Activated naive CD4-positive, alpha-beta T cell (primary cell): ENCODE measurements at places on chromosomes 1 and 21.

GRCh38 chr1:64425521-64425920 is 44.4 kb upstream of the CACHD1 start:
- DNase-seq = no peak

- no peak for DNase-seq
Measured at GRCh38 chr1:228902781-228903433, 167.6 kb downstream of the RHOU start.

DNA sequence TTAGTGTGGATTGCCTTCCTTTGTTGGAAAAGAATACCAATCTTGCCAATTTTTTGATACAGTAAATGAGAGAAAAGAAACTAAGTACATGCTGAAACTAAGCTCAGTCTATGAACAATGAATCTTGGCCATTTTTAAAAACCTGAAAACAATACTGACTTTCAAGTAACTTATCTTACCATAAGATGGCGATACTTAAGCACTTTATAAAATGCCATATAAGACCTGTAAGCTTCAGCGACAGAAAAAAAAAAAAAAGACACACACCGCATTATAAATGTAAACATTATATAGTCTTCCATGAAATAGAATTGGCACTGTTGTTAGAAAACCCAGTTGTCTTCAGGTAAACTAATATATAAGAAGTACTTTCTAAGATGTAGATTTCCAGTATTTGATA is 3.0 kb downstream of the OLFM3 start:
- DNase-seq = no peak

GRCh38 chr1:65799601-65800000 is 6.9 kb downstream of the PDE4B start:
- DNase-seq = no peak

DNA sequence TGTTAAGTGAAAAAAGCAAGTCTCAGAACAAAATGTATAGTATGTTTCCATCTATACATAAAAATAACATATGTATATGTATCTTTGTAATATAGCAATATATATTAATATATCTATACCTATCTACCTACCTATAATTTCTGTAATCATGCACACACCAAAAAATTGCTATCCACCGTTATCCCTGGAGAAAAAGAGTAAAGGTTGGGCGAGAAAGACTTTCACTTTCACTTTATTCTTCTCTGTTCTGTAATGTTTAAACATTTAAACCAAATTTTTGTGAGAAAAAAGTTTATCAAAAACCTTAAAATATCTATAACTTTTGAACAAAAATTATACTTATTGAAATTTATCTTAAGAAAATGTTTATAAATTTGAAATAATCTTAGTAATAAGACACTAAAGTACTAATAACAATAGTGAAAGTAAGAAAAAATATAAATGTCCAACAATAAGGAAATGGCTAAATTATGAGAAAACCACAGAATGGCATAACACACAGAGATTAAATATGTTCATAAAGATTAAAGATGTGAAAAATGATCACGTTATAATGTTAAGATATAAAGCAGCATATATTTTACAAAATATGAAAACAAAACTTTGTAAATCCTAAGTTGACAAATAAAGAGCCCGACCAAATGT is 74.0 kb upstream of the LRRC53 start:
- DNase-seq = no peak
